Stimulated activated memory B cell treated with anti-CD40 and anti-IgM and Interleukin-4, amounts not matched to agents 10 μg/mL and 1 μg/mL and 100 μg/mL, for 72 hours (primary cell): ENCODE measurements at places on chromosomes 13 and 19.

DNA sequence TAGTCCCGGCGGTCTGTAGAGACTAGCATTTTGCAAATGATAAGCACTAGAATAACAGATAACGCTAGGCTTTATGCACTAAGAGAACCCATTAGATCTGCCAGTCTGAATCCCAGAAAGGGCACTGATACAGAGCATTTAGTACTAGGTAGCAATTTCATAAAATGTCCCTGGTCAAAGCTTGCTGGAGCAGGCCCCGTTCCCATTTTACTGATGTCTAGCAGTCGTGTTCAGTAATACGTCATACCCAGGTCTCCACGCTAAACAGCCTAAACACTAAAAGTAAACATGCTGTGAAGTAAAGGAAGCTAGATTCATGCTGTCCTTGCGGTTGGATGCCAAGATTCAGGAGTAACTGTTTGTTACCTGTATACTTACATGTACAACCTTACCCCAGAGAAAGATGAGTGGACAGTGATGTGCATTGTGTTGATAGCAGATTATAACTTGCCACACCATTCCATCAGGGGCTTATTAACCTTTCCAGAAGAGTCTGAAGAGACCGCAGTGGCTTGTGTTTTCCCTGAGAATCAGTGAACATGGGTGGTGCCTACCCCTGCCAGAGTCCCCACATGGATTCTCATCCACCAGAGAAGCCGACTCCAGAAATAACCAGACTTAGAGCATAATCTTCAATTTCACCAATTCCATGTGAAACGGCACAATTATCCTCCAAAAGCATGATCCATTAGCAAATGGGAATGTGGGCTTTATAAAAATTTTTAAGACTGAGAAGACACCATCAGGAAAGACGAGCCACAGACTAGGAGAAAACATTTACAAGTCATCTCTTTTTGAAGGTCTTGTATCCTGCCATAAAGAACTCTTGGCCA is 3.4 kb upstream of the RPS11 start:
- ATAC-seq, result no peak

DNA sequence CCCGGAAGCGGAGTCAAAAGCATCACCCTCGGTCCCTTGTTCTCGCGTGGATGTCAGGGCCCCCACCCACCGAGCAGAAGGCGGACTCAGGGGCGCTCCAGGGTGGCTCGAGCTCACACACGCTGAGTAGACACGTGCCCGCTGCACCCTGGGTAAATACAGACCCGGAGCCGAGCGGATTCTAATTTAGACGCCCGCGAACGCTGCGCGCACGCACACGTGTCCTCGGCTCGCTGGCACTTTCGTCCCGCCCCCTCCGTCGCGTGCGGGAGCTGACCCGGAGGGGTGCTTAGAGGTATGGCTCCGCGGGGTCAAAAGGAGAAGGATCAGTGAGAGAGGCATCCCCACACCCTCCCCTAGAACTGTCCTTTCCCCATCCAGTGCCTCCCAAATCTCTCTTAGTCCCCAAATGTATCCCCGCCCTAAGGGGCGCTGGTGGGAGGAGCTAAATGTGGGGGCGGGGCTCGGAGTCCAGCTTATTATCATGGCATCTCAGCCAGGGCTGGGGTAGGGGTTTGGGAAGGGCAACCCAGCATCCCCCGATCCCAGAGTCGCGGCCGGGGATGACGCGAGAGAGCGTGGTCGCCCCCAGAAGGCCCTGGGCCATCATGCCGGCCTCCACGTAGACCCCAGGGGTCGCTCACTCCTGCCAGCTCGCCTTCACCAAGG is 451 bp upstream of the ICAM5 start:
- peak; percentile 48 for ATAC-seq

GRCh38 chr13:104764600-104764999 is 1698.4 kb upstream of the SLC10A2 start:
- no peak for ATAC-seq

- ATAC-seq, result no peak
Observed at GRCh38 chr13:99489028-99489427, 12.2 kb upstream of the TM9SF2 start.

GRCh38 chr19:18768997-18769891 is 21.9 kb downstream of the COMP start:
- ATAC-seq, result no peak
